A673 (cell line): ENCODE measurements at places on chromosomes 11 and 22. TPM values are rescaled to one million over a fixed set of nuclear protein-coding genes. Genes with fewer than 3 reads are reported as not detected.

Gene OR51I1
- not detected in 2 replicates for total RNA-seq

Gene OR5M11
- not detected in 2 replicates for total RNA-seq

Gene KCNJ11
- 0.34 and 0.59 TPM in 2 replicates for total RNA-seq

Gene LGALS1
- total RNA-seq: 269 and 322 TPM in 2 replicates

Gene CD248
- total RNA-seq: 97.8 and 111 TPM in 2 replicates

Gene MS4A2
- total RNA-seq: not detected in 2 replicates

Gene HPX
- total RNA-seq: 4.4 and 4.5 TPM in 2 replicates

Gene DKK3
- total RNA-seq: 0.77 and 2.3 TPM in 2 replicates

Gene DNAJB7
- not detected in 2 replicates for total RNA-seq

Gene PDGFD
- total RNA-seq: 6.0 and 6.1 TPM in 2 replicates

Gene FXYD2
- total RNA-seq: not detected in 2 replicates

Gene POLA2
- 92.4 TPM in 2 replicates for total RNA-seq

Gene TRMT2A
- total RNA-seq: 68.1 and 71.1 TPM in 2 replicates

Gene LRRC32
- not detected in 2 replicates for total RNA-seq

Gene A4GALT
- total RNA-seq: 21.9 and 23.7 TPM in 2 replicates

Gene LSP1
- not detected in 2 replicates for total RNA-seq

Gene THYN1
- total RNA-seq: 57.2 and 60.2 TPM in 2 replicates

Gene MRGPRX3
- not detected in 2 replicates for total RNA-seq

Gene FUT4
- 6.8 and 7.7 TPM in 2 replicates for total RNA-seq

Gene PEX16
- total RNA-seq: 64.1 and 68.9 TPM in 2 replicates

Gene FGF4
- total RNA-seq: not detected in 2 replicates

Gene TTC28
- 48.7 and 55.8 TPM in 2 replicates for total RNA-seq

Gene OR6T1
- not detected in 2 replicates for total RNA-seq

Gene GRAP2
- not detected in 2 replicates for total RNA-seq

Gene IRAG1
- total RNA-seq: 0.26 and 0.81 TPM in 2 replicates
